ENCODE measurements at places on chromosomes 13 and 19.

- no peak for DNase-seq
Measured at GRCh38 chr13:26476782-26477142, 80.7 kb upstream of the WASF3 start.

DNA sequence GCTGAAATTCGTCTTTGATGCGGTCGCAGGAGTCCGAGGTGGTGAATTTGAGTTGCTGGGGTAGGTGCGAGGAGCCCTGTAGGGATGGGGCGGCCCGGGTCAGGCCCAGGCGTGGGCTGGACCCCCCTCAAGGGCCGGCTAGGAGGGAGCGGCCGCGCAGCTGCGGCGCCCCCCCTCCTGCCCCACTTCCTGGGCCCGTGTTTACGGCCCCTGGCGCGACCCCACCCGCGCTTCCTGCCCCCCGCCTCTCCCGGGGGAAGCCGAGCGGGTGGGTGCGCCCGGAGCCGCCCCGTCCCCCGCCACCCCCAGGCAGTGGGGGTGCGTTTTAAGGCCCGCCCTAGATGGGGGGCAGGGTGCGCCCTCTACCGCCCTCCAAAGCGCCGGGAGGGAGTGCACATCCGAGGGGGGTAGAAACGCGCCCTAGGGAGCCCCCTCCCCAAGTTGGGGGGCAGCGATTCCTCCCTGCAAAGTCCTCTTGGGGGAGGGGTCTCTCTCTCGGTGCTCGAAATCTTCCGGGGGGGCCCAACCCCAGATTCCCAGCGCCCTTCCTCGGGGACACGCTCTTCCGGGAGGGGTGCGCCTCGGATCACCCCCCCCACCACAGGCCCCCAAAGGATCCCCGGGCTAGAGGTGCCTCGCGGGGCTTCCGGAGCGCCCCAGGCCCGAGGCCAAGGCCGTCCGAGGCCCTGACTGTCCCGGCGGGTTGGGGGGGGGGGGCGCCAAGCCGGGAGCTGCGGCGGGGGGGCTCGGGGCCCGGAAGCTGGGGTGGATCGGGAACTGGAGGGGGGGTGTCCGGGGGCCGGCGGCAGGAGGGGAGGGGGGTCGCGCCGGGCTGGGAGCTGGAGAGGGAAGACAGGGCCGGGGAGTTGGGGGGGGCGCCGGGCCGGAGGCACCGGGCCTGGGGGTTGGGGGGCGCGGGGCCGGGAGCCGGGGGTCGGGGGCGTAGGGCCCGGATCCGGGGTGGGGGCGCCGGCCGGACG, 823 bp downstream of the TLE5 start:
- peak; percentile 85 for DNase-seq

- DNase-seq = no peak
Measured at GRCh38 chr19:55220525-55220924, 8.0 kb downstream of the TMEM86B start.

GRCh38 chr13:93345024-93345423, 118.4 kb downstream of the GPC6 start:
- no peak for DNase-seq

DNA sequence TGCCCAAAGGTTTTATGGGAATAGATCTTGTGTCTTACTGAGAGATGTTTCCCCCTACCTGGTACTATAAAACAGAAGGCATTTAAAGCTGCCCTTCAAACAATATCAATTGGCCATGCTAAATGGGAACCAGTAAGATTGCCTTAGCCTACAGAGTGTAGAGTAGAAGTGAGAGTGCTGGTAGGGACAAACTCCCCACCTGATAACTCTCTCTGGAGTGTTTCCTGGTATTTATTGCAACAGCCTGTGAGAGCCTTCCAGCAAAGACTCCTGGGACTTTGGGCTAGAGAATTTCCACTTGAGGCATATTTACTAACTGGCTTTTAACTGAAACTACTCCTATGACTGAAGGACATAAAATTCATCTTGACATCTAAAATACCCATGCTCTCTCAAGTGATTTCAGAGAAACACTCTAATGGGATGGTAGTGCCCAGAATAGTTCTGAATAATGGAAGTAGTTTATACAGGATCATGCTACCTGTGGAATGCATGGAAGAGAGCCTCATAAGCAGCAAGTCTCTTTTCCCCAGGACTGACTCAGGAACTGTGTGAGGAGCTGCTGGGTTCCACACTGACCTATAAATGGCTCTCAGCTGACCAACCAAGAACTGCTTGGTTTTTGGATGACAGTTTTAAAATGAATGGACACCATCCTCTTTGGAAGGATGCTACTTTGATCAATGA, 132.7 kb upstream of the SLITRK5 start:
- DNase-seq = no peak

DNA sequence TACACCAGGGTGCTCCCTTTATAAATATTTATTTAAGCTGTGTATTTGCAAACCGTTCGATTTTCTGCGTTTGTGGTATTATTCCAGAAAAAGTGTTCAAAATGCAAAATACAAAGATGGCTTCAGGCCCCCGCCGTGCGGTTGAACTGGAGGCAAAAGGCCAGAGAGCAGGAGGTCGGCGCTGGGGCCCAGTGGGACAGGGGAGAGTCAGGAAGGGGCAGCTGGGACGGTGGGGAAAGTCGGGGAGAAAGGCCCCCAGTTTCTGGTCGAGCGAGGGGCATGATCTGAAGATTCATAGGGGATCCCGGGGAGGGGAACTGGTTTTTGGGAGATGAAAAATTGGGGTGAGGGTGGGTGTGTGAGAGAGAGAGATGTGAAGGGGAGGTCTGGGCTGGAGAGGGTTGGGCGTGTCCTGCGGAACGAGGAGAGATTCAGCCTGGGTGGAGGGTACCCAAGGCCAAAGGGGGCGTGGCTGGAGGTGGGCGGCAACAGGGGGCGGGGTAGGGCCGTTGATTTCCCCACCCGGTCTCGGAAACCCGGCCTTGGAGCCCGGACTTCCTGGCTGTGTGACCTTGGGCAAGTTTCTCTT, 678 bp downstream of the ISOC2 start:
- peak; percentile 39 for DNase-seq

All from CD4-positive, alpha-beta T cell treated with Interleukin-21 for 1 hour (primary cell).